Activated gamma-delta T cell treated with anti-CD3 and anti-CD28 coated beads, Interleukin-2, amount 50 U/mL, for 16 hours (primary cell): ENCODE measurements at places on chromosomes 16 and 17.
A peak's percentile ranks its signal among the peaks of the same experiment; 100 is the strongest.

- DNase-seq: no peak
Measured at GRCh38 chr16:64858076-64858475, 263.8 kb downstream of the CDH11 start.

DNA sequence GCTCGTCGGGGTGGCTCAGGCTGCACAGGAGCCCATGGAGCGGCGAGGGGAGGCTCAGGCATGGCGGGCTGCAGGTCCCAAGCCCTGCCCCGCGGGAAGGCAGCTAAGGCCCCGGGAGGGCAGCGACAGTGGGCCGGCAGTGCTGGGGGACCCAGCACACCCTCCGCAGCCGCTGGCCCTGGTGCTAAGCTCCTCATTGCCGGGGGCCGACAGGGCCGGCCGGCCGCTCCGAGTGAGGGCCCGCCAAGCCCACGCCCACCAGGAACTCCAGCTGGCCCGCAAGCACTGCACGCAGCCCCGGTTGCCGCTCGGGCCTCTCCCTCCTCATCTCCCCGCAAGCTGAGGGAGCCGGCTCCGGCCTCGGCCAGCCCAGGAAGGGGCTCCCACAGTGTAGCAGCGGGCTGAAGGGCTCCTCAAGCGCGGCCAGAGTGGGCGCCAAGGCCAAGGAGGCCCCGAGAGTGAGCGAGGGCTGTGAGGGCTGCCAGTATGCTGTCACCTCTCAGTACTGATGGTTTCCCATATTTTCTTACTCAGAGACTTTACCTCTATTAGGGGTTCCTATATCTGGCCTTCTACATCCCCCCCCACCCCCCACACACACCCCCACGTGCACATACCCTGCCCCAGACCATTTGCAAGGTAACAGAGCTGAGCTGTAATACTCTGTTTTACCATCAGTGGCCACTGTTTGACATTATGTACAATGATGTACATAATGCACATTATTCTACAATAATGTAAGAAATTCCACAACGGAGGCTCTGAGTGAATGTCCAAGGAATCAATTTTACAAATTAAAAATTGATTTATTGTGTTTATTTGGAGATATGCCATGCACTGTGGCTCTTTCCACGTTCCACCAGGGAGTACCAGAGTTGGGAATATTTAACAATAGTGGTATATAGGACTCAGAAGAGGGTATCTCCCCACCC lies 3.7 kb upstream of the VAT1L start:
- no peak for DNase-seq

GRCh38 chr17:39963829-39964228 lies 1.0 kb downstream of the GSDMA start:
- no peak for DNase-seq

- no peak for DNase-seq
Measured at GRCh38 chr16:6629110-6629509, 703.5 kb upstream of the RBFOX1 start.

DNA sequence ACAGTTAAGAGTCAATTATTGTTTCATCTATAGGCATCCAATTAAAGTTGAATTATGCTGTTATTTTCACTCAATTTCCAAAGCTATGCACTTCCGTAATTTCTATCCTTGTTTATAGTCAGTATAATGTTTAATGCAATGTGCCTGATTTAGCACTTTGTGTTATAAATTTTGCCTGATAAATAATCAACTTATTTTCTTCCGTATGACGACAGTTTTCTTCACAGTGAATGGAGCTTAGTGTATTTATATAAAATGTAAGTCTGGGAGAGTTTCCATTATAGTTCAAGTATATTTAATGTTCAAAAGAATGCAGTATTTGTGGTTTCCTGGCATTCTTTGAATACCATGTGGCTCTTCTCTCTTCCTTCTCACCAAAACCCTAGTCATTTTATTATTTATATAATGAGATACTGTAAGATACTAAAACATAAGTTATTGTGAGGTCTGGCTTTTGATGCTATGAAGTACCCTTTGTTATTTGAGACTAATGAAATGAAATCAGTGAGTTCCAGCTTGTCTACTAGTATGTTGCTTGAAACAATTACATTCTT lies 240.6 kb downstream of the PRKCA start:
- DNase-seq: no peak

- DNase-seq: no peak
Measured at GRCh38 chr17:32493976-32494513, 7.3 kb downstream of the CDK5R1 start.

DNA sequence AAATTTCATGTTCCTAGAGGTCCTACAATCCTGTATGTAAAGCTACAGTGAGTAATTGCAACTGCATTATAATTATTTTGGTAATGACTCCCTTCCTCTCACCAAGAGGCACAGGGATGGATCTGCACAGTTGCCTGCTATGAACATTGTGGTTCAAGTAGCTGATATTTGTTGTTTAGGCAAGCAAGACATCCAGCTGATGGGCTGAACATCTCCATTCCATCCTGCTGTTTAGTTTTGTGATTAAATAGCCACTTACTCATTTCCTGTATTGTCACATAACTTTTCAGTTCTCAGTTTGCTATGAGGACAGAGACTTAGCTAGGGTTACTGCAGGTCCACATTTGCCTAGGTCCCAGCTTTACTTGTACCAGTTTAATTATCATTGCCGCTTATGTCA lies 181.2 kb upstream of the TBX2 start:
- no peak for DNase-seq

GRCh38 chr17:72913142-72913682 lies 179.3 kb downstream of the SLC39A11 start:
- no peak for DNase-seq

DNA sequence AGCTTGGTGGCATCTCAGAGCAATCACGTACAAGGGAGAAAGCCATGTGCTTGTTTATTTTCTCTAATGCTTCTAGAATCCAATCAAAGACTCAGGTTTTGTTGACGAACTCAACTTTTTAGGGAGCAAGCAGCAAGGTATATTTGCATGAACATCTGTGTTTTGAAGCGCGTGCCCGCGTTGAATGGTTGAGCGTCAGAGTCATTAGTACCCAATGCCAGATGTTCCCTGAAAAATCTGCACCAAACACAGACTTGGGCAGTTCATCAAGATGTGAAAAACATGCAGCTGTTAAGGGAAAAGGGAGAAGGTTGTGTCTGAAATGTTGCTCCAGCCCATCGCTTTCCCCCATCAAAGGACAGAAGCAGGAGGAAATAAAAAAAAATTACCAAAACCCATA lies 170.4 kb downstream of the SNX29 start:
- no peak for DNase-seq

DNA sequence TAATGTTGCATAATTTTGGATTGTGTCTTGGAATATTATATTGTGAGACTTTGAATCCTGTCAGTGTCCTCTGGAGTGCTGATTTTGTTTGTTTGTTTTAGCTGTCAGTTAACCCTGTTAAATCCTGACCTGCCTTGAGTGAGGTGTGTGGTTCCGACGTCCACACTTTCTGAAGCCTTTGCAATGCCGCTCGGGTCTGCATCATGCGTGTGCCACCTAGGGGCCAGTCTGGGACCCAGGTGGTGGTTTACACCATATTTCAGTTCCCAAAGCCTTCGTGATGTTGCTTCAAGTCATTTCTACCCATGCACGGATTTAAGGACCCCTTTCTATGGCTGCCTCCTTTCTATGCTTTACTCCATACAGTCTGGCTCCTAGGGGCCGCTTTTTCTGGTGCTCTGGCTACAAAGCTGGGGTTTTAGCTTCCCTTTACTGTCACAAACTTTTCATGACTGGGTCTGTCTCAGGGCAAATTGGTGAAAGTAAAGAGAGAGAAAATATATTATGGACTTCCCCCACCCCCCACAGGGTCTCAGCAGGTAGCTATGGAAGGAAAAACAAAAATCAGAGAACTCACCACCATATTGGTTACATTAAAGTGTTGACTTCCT lies 11.4 kb upstream of the OR4D1 start:
- DNase-seq: no peak

GRCh38 chr16:85302848-85303353 lies 190.6 kb upstream of the CIBAR2 start:
- no peak for DNase-seq

GRCh38 chr17:14553847-14554246 lies 253.0 kb downstream of the HS3ST3B1 start:
- DNase-seq: no peak

DNA sequence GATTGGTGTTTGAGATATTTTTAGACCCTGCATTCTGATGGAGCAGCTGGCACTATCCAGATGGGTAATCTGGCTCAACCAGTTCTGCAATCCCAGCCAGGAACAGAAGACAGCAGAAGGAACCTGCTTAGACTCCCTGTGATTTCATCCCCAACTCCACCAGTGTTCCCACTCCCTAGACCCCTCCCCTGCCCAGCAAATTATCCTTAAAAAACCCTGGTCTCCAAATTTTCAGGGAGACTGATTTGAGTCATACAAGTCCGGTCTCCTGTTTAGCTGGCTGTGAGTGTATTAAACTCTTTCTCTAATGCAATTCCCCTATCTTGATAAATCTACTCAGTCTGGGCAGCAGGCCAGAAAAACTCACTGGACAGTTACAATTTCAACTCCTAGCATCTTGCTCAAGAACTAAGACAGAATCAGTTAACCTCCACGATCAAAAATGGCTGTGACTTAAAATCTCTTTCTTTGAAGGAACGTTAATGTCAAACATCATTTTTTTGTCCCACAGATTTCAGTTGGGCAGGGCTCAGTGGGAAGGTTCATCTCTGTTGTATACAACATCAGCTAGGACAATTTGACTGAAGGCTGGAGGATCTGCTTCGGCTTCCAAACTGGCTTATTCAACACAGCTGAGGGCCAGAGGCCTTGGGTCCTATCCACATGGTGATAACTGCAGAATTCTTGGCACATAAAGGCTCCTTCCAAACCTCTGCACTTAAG lies 4.9 kb upstream of the RBL2 start:
- no peak for DNase-seq

- no peak for DNase-seq
Measured at GRCh38 chr16:21628772-21629171, 23.6 kb downstream of the IGSF6 start.

DNA sequence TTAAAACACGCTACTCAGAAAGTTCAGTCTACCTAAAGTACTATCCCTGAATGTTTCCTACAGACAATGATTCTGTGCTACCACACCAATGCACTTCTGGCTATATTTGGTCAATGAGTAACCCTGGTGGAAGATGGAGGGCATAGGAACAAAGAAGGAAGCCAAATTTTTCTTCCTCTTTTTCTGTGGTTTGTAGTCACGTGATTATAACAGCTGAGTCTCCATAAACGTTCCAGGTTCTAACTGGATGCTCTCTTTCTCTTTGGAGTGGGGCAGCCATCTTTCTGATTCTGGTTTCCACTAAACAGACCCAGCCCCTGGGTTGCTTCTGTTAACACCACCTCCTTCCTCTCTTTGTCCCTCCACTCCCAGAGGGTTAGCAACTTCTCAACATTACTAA lies 274.9 kb downstream of the CDH11 start:
- no peak for DNase-seq

GRCh38 chr17:78817123-78817522 lies 23.5 kb downstream of the USP36 start:
- DNase-seq: peak; percentile 61

DNA sequence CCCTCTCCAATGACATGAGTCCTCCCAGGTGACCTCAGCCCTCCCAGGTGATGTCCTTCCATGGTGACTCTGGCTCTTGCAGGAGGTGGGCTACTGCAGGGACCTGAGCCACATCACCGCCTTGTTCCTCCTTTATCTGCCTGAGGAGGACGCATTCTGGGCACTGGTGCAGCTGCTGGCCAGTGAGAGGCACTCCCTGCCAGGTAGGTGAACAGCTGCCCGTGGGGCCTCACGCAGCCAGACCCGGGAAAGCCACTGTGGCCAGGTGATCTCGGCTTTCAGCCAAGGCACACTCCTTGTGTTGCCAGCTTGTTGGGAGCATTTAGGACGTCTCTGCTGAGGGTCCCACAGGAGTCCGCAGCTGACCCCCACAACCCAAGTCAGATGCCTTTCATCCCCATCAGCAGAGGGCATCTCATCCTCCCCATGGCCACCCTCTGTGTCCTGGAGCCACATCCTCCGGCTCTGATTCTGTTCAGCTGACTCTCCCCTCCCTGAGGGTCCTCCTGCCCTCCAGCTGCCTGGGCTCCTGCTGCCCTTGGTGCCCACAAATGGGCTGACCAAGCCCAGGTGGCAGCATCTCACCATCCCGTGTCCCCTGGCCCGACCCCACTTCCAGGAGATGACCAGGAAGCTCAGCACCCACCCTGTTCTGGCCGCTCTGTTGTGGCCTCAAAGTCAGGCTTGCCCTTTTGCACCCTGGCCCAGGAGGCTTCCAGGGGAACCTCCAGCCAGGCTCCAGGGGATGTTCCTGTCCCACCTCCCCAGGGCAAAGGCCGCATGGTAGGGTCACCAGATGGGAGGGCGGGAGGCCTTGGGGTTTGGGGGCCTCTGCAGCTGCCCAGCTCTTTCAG lies 20.1 kb downstream of the USP6 start:
- no peak for DNase-seq

- DNase-seq: no peak
Measured at GRCh38 chr16:86897486-86897885, 319.1 kb downstream of the FOXL1 start.

GRCh38 chr17:38705803-38706504 lies 881 bp downstream of the MLLT6 start:
- DNase-seq: no peak

DNA sequence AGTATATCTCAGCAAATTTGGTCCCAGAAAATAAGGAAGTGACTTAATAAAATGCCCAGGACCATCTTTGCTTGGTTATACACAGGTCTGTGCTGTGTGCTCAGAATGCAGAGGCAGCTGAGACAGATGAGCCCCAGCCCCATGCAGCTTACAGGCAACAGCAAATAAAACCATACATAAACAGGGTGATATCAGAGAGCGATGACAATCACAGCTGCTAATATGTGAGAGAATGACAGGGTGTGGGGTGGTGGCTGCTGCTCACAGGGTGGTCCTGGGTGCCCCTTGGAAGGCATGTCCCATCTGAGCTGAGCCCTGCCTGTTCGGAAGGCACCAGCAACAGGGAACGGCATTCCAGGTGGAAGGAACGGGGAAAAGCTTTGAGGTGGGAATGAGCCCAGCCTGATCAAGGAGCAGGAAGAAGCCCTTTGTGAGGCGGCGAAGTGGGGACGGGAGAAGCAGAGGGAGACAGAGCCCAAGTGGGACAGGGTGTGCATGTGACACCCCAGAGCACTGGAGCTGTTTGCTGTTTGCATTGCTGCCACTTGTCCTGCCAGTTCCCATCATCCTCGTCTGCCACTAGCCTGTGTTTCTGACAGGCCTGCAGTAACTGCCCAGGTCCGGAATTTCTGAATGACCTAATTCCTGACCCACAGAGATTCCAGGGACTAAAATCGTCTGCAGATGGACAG lies 150.5 kb downstream of the KATNIP start:
- DNase-seq: no peak

GRCh38 chr17:58121925-58122324 lies 26.3 kb upstream of the OR4D1 start:
- DNase-seq: peak; percentile 10
